Stimulated activated CD8-positive, alpha-beta memory T cell treated with anti-CD3 and anti-CD28 coated beads, Interleukin-4, amount 100 ng/mL, for 48 hours (primary cell): ENCODE measurements at places on chromosomes 6 and 20.

DNA sequence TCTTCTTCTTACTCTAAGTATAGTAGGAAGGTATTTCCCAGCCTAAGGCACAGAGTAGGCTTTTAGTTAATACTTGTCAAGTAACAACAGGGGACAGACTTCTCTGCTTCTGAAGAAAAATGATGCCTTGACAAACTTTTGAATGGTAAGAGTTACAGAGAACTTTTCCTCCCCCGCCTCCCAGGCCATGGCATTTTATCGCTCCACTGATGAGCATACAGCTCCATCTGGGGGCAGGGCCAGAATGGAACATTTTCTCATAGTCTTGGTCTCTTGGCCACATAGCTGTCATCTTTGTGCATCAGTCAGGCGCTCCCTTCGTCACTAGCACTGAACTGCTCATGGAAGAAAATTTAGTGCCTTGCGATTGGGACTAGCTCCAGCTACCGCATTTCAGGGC lies 1066.8 kb upstream of the CITED2 start:
- no peak for DNase-seq

- no peak for DNase-seq
Observed at GRCh38 chr20:32763202-32764004, 1.2 kb downstream of the DNMT3B start.

- peak; percentile 44 for DNase-seq
Observed at GRCh38 chr6:103122766-103123601, 1729.5 kb downstream of the GRIK2 start.

GRCh38 chr6:107540465-107540857 lies 50.5 kb downstream of the SOBP start:
- DNase-seq, result no peak

- DNase-seq, result no peak
Observed at GRCh38 chr20:60729135-60729900, 522.7 kb upstream of the CDH4 start.

- DNase-seq, result no peak
Observed at GRCh38 chr20:50395251-50395729, 114.9 kb upstream of the PTPN1 start.

DNA sequence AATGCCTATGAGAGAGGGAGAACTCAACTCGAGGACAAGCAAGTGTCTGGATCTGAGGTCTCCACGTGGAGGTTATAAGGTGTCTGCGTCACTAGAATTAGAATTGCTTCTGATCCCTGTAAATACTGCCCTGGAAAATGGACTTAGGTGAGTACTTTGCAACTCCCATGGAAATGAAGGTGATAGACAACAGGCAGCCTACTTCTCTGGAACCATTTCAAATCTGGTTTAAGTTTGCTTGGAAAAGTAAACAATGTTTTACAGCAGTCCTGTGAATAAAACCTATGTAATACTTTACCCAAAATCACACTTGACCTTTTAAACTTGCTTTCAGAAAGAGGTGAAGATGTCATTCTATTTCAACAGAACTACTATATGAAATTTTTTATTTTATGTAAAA lies 70.1 kb upstream of the TENT5A start:
- no peak for DNase-seq

- no peak for DNase-seq
Observed at GRCh38 chr6:33075568-33076405, at the start of gene HLA-DPB1. Gene HLA-DPB1, plus strand, starts transcription at chr6:33075990. Its CDS starts 52 bp downstream, at chr6:33076042.
